ENCODE measurements at places on chromosomes 1 and 21. TPM values are rescaled to one million over a fixed set of nuclear protein-coding genes. Genes with fewer than 3 reads are reported as not detected.
A peak's percentile ranks its signal among the peaks of the same experiment; 100 is the strongest.

DNA sequence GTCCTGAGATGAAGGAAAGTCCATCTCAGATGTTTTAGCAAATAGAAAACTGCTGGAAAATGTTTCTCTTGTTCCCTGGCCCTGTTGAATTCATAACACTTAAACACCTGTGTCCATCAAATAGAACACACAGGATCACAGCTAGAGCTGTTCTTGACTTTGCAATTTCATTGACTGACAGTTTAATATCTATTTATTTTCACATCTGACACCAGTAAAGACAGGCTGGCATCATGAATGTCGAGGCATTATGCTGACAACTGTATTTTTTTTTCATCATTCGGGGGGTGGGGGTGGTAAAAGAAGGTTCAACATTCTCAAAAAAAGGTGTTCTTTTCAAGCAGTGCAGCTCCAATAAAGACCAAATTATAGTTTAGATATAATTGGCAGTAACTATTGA is 591.2 kb upstream of the PTBP2 start:
- no peaks in the 10 kb centered on the region for H3K4me1 ChIP-seq
- no peak for DNase-seq
- H3K36me3 ChIP-seq: no peaks in the 10 kb centered on the region
- no peaks in the 10 kb centered on the region for H3K27me3 ChIP-seq
- no peak overlapping the region for H3K27ac ChIP-seq

Gene ITGB2
- 519 TPM for polyA plus RNA-seq

DNA sequence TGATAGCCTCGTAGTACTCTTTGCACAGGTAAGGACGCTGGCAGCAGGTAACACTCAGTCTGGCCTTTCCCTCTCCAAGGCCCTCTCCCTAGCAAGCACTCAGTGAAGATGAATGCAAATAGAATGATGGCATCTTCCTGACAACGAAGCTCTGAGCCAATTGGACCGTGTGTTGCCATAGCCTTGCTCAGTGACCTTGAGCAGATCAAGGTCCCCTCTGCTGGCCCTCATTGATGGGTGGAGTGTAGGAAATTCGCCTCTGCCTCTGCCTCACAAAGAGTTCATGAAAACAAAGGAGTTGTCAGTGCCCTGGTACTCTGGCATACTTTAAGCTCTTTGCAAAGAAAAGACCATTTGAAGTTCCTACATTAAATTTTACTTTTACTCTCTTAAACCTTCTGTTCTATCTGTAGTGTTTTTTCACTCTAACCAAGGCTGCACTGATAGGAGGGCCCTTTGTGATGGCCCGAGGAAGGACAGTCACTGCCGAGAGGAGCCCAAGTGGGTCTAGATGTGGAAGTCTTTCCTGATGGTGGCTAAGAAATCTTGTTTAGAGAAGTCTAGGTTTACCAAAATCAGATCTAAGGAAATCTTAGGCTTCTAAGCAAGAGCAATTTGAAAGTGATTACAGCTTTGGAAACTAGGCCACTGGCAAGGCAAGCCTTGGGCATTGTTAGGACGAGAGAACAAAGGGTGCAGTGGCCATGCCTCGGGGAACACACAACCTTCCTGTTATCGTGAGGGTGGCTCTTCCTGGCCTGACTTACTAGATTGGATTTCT is 38.2 kb downstream of the SMYD2 start:
- no peaks in the 10 kb centered on the region for H3K4me1 ChIP-seq
- no peak overlapping the region for H3K27ac ChIP-seq
- H3K4me3 ChIP-seq: no peak overlapping the region
- H3K36me3 ChIP-seq: peaks cover 41% of the 10 kb centered on the region
- no peak for DNase-seq

DNA sequence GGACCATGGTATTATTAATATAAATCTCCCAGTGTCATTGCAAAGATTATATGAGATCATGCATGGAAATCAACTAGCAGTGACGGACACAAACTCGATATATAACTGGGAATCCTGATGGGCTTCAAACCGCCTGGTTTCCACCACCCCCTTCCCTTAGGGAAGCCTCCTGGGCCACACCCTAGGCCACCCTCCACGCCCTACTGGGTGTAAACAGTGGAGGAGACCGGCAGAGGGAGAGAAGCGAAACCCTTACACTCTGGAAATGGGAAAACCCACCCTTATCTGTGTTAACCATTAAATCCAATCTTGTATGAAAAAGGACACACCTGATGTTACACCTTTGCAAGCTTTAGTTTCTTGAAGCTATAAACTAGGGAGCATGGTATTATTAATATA is 595 bp upstream of the ZNHIT6 start:
- peaks cover 5% of the 10 kb centered on the region for H3K27me3 ChIP-seq
- no peak for DNase-seq
- peaks cover 12% of the 10 kb centered on the region for H3K36me3 ChIP-seq
- H3K4me1 ChIP-seq: peaks cover 23% of the 10 kb centered on the region
- peak overlapping the region; percentile 98 for H3K4me3 ChIP-seq
- H3K27ac ChIP-seq: peak overlapping the region; percentile 69

Gene APCS
- not detected for polyA plus RNA-seq

- H3K4me3 ChIP-seq: no peak overlapping the region
- no peak overlapping the region for H3K27ac ChIP-seq
- no peaks in the 10 kb centered on the region for H3K4me1 ChIP-seq
- H3K27me3 ChIP-seq: peaks cover 18% of the 10 kb centered on the region
- H3K36me3 ChIP-seq: no peaks in the 10 kb centered on the region
Observed at GRCh38 chr1:68233202-68233601, 879 bp upstream of the WLS start.

Measured in CD4-positive, CD25-positive, alpha-beta regulatory T cell (primary cell).